ENCODE measurements at places on chromosomes 6 and 20. TPM values are rescaled to one million over a fixed set of nuclear protein-coding genes. Genes with fewer than 3 reads are reported as not detected.

DNA sequence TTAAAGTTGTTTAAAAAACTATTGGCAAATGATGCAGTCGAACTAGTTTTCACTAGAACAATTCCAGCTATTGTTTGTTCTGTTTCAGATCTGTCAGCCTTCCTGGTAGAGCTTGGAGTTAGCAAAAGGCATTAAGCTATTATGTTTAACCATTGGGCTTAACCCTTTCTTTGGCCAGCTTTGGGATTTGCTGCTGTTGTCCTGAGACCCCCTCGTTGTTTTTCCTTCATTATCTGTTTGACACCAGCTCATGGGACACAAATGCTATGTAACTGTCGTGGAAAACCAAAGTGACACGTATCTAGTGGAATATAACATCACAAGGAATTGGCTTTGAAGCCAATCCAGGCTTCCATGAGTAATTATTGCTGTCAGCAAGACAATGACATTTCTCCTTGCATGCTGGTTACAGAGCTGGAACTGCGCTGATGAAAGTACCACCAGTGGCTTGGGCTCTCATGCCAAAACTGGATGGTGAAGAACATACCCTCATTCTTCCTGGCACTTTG, 96.0 kb downstream of the EYA2 start:
- H3K27ac ChIP-seq: no peak overlapping the region
- H3K36me3 ChIP-seq: no peaks in the 10 kb centered on the region
- no peak for DNase-seq
- H3K4me1 ChIP-seq: peaks cover 17% of the 10 kb centered on the region
- no peaks in the 10 kb centered on the region for H3K27me3 ChIP-seq

GRCh38 chr6:36069573-36069972, 42.0 kb downstream of the MAPK14 start:
- H3K27ac ChIP-seq: no peak overlapping the region
- peaks cover 29% of the 10 kb centered on the region for H3K4me1 ChIP-seq
- no peaks in the 10 kb centered on the region for H3K27me3 ChIP-seq
- H3K36me3 ChIP-seq: no peaks in the 10 kb centered on the region
- H3K4me3 ChIP-seq: no peak overlapping the region

Gene MYBL2
- 0.11 TPM for total RNA-seq

Gene SIRPB1
- total RNA-seq: 7.2 TPM

Gene LIME1
- total RNA-seq: 169 TPM

Gene IL17F
- not detected for total RNA-seq

Gene DEFB112
- total RNA-seq: not detected

DNA sequence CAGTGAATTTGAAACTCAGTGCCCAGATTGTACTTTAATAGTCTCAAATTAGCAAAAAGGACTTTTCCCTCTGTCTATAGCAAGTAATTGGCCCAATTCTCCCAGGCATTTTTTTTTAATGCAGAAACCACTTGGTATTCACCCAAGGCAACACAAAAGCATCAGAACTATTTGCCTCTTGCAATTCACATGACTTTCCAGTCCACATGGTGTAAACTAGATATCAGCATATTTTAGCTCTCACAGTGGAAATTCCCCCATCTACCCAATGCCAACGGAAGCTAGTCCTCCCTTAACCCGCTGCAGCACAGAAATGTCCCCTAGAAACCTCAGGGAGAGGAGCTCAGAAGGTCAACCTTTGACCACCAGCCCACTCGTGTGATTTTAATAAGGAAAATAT, 103.4 kb upstream of the CDYL start:
- no peaks in the 10 kb centered on the region for H3K36me3 ChIP-seq
- no peak overlapping the region for H3K27ac ChIP-seq
- no peaks in the 10 kb centered on the region for H3K4me1 ChIP-seq
- H3K27me3 ChIP-seq: no peaks in the 10 kb centered on the region

Gene HFE
- 3.5 TPM for total RNA-seq

Measured in CD4-positive, alpha-beta memory T cell (primary cell).